Dermis microvascular lymphatic vessel endothelial cell (primary cell): ENCODE measurements at places on chromosomes 3 and 15. TPM values are rescaled to one million over a fixed set of nuclear protein-coding genes. Genes with fewer than 3 reads are reported as not detected.

- no peak for DNase-seq
Observed at GRCh38 chr15:90869140-90869541, 753 bp downstream of the FURIN start.

Gene ACP3
- not detected in 2 replicates for total RNA-seq

DNA sequence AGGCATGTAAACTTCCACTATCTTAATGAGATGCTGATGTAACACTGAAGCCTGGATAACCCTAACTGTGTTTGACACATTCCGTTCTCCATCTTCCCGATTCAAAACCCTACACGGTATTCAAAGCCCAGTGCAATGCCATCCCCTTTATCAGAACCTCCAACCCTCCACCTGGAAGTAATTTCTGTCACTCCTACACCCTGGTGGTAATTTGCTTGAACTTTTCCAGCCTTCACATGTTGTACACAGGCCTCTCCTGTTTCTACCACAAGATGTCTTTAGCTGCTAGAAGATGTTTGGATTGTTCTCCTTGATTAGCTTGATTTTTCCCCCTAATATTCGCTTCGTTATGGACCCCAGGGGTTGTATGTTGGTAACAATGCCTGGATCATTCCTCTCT lies 208.9 kb downstream of the CHST2 start:
- DNase-seq: no peak

Gene SCAANT1
- total RNA-seq: not detected in 2 replicates

Gene ACKR2
- 3.5 and 23.5 TPM in 2 replicates for total RNA-seq

DNA sequence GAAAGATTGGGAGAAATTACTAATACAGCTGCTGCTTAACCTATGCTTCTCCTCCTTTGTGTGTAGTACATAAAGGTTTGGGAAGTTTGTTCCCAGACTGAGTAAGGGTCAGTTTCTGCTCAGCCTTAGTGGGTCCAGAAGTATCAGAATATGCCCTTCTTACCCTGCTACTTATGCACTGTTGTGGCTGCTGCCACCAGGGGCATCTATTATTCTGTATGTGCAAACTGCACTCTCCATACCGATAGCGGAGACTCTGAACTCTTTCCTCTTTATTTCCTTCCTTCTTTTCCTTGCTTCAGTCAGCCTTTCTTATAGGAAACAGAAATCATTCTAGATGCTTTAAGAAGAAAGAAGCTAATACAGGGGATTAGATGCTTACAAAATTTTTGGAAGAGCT lies 4.0 kb downstream of the NEDD4 start:
- no peak for DNase-seq

Gene FBXO40
- not detected in 2 replicates for total RNA-seq

Gene TPRG1
- total RNA-seq: under 0.01 and 0.13 TPM in 2 replicates

- DNase-seq: no peak
Observed at GRCh38 chr3:142725357-142725739, 1.5 kb downstream of the TRPC1 start.

DNA sequence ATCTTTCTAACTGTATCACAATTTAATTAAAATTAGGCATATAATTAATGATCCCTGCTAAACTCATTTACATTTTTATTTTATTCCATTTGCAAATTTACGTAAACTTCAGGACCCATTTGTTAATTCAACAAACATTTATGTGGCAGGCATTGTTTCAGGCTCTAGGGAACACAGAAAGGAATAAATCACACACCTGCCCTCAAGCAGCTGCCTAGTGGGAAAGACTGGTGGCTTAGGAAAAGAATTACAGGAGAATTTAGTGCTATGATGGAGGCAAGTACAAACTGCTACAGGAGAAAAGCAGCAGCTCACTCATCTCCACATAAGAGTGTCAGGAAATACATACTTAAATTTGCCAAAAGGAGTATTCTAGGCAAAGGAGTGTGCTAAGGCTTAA lies 11.2 kb downstream of the CBLB start:
- DNase-seq: no peak

Gene EEF1AKMT4
- total RNA-seq: 3.5 and 4.7 TPM in 2 replicates
